ENCODE measurements at places on chromosomes 7 and 10.

DNA sequence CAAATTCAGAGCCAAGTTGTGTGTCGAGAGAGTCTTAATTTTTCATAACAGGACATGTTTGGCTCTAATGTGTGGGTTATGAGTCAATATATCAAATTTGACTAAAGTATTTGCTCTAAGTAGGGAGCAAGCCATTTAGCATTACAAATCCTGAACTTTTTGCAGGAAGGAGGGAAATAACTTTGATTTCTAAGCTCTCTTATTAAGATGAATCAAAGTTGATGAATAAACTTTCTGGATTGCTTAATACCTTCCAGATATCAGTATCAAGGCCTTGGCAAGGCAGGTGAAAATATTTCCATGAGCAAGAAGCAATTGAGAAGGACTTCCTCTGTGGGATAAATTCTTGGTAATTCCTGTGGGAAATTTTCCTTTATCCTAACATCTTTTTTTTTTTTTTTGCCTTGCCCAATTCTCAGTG is 258.8 kb downstream of the AHR start:
- DNase-seq: no peak

- peak; percentile 83 for DNase-seq
Observed at GRCh38 chr7:143305423-143306070, 10.4 kb upstream of the CLCN1 start.

DNA sequence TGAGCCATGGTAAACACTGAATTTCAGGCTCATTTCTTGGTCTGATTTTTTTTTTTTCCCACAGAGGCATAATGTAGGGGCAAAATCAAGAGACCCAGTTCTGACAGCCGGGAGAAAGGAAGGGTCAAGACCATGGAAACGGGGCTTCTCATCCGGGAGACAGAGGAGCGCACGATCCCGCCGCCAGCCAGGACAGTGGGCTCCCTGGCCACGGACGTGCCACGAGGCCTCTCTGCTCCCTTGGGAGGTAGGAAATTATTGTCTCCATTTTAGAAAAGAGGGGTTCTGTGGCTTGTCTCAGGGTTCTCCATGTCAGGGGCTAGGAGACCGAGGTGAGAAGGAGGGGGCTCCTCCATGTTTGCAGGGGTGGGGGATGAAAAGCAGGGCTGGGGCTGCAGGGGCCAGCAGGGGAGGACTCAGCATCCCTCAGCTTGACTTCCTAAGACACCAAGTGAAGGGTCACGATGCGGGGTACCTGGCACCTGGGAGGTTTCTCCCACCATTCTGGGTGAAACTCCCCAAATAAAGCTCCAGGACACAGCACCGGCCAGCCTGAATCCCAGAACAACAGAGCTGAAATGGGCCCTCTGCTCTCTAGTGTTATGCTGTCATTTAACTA is 37.6 kb downstream of the PPIF start:
- DNase-seq: no peak

DNA sequence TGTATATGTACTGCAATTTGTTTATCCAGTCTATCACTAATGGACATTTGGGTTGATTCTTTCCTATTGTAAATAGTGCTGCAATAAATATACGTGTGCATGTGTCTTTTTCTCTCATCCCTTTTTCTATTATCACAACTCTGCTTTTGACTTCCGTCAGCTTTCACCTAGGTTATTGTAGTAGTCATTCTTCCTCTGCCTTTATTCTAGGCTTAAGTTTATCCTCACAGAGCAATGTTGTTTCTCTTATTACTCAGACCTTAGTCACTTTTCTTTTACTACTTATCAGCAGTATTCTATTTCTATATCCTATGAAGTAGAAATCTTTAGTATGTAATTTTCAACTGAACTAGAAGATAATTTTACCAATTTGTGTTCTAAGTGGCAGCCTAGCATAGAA is 175.3 kb upstream of the SEMA3E start:
- no peak for DNase-seq

GRCh38 chr7:2709553-2710285 is 21.7 kb downstream of the AMZ1 start:
- peak; percentile 93 for DNase-seq
